ENCODE measurements at places on chromosomes 2 and 18.

- no peak for DNase-seq
Measured at GRCh38 chr2:75707901-75708300, 2.8 kb downstream of the GCFC2 start.

DNA sequence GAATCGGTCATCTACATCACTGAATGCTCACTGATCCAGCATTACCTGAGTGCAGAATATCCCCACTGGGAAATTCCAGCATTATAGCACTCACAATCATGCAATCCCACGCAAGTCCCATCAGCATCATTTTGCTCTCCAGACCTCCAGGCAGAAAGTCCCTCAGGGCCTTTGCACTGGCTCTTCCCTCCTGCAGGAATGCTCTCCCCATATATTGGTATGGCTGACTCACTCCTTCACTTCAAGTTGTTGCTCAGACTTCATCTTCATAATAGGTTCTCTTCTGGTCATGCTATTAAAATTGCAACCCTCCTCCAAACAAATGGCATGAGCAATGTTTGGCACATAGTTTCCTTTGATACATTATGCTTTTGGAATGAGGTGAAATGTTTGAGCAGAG is 64.7 kb upstream of the CELF4 start:
- DNase-seq: no peak

- no peak for DNase-seq
Measured at GRCh38 chr2:101741775-101742520, 44.4 kb downstream of the MAP4K4 start.

GRCh38 chr2:223772363-223772762 is 65.0 kb downstream of the AP1S3 start:
- no peak for DNase-seq

GRCh38 chr18:43882358-43883055 is 605.2 kb upstream of the SYT4 start:
- no peak for DNase-seq

DNA sequence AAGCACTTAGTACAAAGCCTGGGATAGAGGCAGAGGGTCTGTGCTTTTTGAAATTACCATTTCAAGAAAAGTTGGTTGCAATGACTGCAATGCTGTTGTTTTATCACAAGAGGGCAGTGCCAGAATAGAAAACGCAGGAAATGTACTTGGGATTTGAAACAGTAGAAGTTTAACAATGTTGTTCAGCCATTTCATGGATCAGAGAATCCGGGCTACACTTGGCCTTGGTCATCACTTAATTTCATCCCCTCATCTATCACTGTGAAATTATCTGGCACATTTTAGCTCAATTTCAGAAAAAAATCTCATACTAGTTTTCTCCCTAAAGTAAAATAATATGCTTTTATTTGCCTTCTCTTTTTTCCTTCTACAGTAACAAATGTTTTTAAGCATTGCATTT is 70.8 kb downstream of the RAPGEF4 start:
- no peak for DNase-seq

- DNase-seq: no peak
Measured at GRCh38 chr2:155722290-155722689, 610.2 kb downstream of the NR4A2 start.

GRCh38 chr2:238169048-238169707 is 10.4 kb downstream of the ERFE start:
- DNase-seq: no peak

DNA sequence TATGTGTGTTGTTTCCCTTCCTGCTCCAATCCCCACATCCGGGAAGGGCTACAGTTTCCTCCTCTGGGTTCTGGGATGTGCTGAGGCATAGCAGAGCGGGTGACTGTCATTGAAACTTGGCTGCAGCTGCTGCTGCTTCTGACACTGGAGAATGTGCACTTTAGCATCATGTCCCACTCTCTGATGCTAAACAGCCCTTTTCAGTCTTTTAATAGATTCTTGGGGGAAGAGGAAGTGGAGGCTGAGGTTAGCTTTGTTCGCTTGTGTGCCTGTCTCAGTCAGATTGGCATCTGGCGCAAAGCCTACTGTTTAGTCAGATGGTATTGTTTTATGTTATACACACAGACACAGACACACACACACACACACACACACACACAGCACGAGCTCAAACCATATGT is 136.5 kb upstream of the RND3 start:
- no peak for DNase-seq

GRCh38 chr2:28398101-28398834 is 5.6 kb downstream of the FOSL2 start:
- DNase-seq: no peak

DNA sequence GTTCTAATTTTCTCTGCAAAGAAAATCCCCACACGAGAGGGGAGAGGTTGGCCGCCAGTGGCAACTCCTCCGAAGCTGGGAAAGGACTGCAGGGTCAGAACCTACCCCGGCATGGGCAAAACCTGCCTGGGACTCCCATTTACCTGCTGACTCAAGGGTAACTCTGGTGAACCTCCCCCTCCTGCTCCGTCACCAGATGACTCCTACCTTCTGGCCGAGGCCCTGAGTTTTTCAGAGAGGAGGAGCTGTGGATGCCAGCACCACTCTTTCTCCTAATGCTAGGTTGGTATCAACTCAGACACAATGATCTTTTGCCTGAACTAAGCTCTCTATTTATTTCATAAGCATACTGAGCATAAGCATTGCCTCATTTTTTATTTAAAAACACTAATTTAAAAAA is 96.6 kb downstream of the ALPK2 start:
- DNase-seq: no peak

GRCh38 chr2:42916324-42916723 is 123.9 kb upstream of the HAAO start:
- DNase-seq: no peak

- DNase-seq: no peak
Measured at GRCh38 chr2:17052001-17052400, 386.4 kb upstream of the CYRIA start.

- DNase-seq: no peak
Measured at GRCh38 chr2:59566739-59567138, 986.7 kb downstream of the BCL11A start.

GRCh38 chr18:2325308-2325849 is 245.9 kb downstream of the METTL4 start:
- no peak for DNase-seq

GRCh38 chr18:34752056-34752455 is 42.0 kb downstream of the DTNA start:
- no peak for DNase-seq

DNA sequence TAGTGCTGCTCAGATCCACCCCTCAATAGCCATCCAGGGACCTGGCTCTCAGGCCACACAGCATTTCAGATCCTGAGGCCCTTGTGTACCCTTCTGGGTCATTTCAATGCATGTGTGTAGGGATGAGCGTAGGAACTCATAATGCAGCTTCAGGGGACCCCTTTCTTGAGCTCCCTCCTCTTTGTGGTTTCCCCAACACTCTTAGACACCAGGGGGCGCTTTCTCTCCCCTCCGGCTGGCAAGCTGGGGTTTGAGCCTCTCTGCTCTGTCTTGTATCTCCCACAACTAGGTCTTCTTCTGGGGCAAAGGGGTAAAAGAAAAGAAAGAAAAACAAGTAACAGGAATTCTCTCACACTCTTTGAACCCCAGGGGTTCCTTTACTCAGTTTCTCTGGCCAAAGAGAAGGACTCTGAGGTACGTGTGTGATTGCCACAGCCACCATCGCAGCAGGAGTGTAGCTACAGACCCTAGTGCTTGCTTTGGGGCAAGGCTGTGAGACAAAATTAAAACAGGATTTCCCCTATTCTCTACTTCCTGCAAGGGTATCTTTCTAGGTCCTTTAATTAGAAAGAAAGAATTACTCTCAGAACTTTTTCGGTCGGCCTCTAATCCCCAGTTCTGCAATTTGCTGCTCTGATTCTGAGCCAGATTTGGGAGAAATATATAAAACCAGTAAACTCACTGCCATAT is 38.0 kb downstream of the CABYR start:
- peak; percentile 50 for DNase-seq
